Kidney (tissue), 22 donors: ENCODE measurements at places on chromosomes 3 and 15.

DNA sequence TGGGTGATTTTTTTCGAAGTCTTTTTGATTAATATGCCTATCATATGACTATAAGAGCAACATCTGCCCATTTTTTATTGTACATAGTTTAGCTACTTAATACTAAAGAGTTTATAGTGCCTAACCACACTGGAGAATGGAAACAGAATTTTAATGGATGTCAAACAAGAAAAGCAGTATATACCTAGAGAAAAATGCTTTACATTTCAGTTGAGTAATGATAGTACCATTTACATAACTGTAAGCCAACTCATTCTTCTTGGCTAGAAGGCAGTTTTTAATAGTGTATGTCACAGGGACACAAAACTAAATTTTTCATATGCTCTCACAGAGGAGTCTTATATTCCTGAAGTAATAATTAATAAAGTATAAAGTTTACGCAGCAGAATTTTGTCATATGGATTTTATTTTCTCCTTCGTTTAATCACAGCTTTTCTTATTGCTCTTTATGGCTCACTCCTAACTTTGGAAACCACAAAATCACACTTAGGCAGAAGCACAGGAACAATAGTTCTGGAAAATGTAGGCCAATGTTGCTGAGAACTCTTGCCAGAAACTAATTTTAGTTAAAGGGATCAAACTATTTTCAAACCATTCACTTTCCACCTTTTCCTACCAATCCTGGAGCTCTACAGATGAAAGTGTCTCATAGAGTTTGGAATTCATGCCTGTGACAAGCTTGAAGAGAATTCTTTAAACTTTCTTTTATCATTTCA lies 243.6 kb downstream of the ZIC1 start:
- no peak for DNase-seq

- no peak for DNase-seq
Measured at GRCh38 chr15:64263567-64263966, 92.4 kb downstream of the CSNK1G1 start.

DNA sequence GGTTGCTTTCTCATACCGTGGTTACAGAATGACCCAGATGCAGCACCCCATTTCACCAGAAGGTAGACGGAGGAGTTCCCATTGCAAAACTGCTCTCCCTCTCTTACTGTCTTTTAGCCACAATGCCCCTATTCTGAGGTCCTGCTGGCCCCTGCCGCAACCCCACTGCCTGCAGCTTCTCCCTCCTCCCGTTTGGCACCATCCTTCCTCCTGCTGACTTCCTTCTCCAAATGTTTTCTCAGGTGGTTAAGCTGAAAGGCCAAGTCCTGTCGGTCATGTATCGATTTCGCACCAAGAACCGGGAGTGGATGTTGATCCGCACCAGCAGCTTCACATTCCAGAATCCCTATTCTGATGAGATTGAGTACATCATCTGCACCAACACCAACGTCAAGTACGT lies 132.3 kb upstream of the ABHD17C start:
- DNase-seq, result no peak

DNA sequence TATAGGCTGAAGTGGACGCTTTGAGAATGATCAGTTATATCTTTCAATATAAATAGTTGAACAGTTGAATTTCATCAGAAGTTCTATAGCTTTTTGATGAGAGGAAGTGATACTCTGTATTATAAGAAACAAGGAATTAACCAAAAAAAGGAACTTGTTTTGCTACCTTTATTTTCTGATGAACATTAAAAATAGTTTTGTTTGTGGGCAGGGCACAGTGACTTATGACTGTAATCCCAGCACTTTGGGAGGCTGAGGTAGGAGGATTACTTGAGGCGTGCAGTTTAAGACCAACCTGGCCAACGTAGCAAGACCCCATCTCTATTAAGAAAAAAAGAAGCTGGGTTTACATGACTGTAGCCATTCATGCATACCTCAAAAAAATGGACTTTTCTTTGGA lies 16.7 kb downstream of the BLOC1S6 start:
- DNase-seq, result no peak

DNA sequence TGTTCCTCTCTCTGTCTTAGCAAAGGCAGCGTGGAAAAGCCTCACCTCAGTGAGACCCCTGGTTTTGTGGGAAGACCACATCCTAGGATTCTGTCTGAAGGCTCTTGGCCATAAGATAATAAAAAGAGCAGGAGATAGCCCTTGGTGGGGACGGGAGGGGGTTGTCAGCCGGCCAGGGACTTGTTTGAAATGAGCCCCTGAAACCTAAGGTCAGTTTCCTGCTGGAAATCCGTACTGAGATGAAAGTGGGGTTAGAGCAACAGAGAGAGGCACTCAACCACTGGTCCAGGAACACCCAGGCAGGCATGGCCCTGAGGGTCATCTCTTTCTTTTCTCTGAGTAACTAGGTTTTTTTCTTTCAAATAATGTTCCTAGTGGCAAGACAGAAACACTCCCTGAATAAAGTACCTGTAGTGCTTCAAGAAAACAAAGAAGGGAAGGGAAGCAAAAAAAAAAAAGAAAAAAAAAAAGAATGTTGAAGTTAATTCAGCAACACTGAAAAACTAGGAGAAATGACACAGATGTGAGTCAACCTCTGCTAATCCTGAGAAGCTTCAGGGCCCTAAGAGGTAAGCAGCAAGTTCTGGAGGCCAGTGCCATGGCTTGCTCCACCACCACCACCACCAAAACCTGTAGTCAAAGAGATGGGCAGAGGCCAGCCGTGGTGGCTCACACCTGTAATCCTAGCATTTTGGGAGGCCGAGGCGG lies 3.2 kb downstream of the ITGB5 start:
- DNase-seq, result no peak

GRCh38 chr15:98433346-98433745 lies 215.0 kb upstream of the IGF1R start:
- no peak for DNase-seq

- DNase-seq, result no peak
Measured at GRCh38 chr3:74390121-74390877, 224.2 kb downstream of the CNTN3 start.

GRCh38 chr3:160450846-160451245 lies 1.3 kb upstream of the TRIM59 start:
- DNase-seq, result no peak
